Activated CD4-positive, alpha-beta T cell treated with anti-CD3 and anti-CD28 coated beads, Interleukin-2, amount 10 ng/mL, durations not matched to agents 7 days and 5 days (primary cell): ENCODE measurements at places on chromosomes 5 and 9.

DNA sequence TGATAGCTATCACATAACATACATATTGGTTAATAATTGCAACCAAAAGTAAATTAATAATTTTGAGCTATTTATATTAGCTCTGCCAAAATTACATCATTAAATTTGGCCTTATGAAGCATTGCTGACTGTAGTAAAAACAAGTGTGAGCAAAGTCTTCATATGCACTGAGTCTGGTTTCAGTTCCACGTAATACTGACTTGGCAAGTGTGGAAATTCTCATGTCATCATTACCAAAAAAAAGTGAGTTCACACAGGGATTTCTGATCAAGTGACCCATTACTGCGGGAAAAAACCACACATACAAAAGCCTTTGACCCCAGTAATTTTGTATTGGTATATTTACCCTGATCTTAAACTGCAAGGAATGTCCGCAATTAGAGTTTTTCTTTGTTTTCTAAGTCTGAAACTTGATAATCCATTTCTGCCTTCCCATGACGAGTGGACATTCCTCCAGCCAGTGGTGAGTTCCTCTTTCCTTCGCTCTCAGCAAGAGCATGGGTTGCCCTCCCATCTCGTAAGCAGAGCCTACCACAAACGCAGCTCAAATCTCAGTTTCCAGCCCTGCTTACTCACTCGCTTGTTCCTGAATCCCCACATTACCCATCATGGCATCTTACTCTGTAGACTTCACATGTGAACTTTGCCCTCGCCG is 220.2 kb upstream of the DMRT1 start:
- no peak overlapping the region for H3K27ac ChIP-seq
- H3K4me1 ChIP-seq: no peaks in the 10 kb centered on the region
- no peak for DNase-seq
- H3K4me3 ChIP-seq: no peak overlapping the region
- no peaks in the 10 kb centered on the region for H3K36me3 ChIP-seq

DNA sequence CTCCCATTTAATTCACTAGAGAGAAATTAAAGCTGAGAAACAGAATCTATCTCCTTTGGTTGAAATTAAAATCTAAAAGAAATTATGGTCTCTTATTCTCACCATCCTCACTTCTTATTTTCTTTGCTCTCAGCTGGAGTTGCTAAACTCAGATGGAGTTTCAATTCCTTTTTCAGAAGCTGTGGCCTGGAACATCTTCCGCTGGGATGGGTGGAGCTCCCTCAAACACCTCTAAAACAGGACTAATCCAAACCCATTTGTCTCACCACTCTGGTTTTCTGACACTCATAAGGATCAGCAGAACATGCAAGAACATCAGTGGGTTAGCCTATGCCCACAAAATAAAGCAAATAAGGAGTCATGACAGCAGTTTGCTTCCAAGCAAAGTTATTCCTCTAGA is 39.6 kb upstream of the CEP78 start:
- H3K4me1 ChIP-seq: peaks cover 24% of the 10 kb centered on the region
- DNase-seq: no peak
- H3K4me3 ChIP-seq: no peak overlapping the region
- H3K27me3 ChIP-seq: no peaks in the 10 kb centered on the region
- peaks cover 16% of the 10 kb centered on the region for H3K36me3 ChIP-seq

- no peak overlapping the region for H3K4me3 ChIP-seq
- no peak overlapping the region for H3K27ac ChIP-seq
- no peaks in the 10 kb centered on the region for H3K36me3 ChIP-seq
- DNase-seq: no peak
- H3K27me3 ChIP-seq: no peaks in the 10 kb centered on the region
Observed at GRCh38 chr9:8653855-8654254, 854.3 kb upstream of the DMAC1 start.

DNA sequence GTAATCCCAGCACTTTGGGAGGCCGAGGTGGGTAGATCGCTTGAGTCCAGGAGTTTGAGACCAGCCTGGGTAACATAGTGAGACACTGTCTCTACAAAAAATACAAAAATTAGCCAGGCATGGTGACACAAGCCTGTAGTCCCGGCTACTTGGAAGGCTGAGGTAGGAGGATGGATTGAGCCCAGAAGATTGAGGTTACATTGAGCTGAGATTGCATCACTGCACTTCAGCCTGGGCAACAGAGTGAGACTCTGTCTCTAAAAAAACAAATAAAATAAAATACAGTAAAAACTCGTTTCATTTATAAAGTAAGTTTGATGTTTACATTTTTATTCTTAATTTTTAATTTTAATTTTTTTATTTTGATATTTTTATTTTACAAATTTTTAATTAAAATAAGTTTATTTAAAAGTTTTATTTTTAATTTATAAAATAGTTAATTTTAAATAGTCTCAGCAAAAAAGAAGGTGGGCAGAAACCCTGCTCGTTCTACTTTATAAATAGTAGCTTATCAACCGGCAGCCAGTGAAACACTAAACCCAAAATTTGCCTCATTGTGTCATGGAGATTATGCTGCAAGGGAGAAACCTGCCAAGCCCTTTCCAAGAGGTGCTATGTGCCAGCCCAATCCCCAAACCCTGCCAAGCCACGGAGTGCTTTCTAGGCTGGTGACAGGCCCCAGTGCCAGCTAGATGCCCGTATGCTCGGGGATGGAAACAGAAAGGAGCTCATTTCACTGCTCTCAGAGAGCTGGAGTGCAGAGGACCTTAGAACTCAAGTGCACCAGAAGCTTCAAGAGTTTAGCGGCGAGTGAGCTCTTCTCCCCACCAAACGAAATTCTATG is 38.9 kb downstream of the SERINC5 start:
- DNase-seq: no peak
- no peaks in the 10 kb centered on the region for H3K27me3 ChIP-seq
- peak overlapping the region; percentile 78 for H3K27ac ChIP-seq
- H3K4me1 ChIP-seq: peaks cover 87% of the 10 kb centered on the region

DNA sequence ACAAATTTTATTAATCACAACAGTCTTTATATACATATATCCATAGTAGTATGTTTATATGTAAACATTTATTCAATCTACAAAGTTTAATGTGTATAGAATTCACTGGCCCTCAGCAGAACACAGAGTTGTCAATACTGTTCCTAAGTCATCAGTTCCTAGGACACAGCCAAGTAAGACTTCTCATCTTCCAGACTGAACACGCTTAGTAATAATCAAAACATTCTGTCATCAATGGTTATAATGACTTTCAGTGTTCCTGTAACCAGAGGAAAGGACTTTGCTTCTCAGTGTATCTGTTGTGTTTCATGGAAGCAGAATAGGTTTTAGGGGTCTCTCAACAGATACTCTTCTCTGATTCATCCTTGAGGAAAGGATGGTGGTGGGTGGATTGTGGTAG is 82.2 kb downstream of the SMIM23 start:
- no peaks in the 10 kb centered on the region for H3K27me3 ChIP-seq
- peaks cover 31% of the 10 kb centered on the region for H3K36me3 ChIP-seq
- peaks cover 5% of the 10 kb centered on the region for H3K4me1 ChIP-seq
- no peak overlapping the region for H3K4me3 ChIP-seq
- no peak for DNase-seq
- no peak overlapping the region for H3K27ac ChIP-seq

- H3K4me3 ChIP-seq: no peak overlapping the region
- no peak for DNase-seq
- H3K36me3 ChIP-seq: peaks cover 54% of the 10 kb centered on the region
- H3K4me1 ChIP-seq: peaks cover 78% of the 10 kb centered on the region
- peak overlapping the region; percentile 50 for H3K27ac ChIP-seq
Observed at GRCh38 chr5:57185313-57185712, 11.5 kb downstream of the GPBP1 start.

GRCh38 chr9:30677221-30677620 is 1707.2 kb upstream of the ACO1 start:
- no peaks in the 10 kb centered on the region for H3K36me3 ChIP-seq
- DNase-seq: no peak
- no peak overlapping the region for H3K4me3 ChIP-seq
- no peak overlapping the region for H3K27ac ChIP-seq
- no peaks in the 10 kb centered on the region for H3K4me1 ChIP-seq

DNA sequence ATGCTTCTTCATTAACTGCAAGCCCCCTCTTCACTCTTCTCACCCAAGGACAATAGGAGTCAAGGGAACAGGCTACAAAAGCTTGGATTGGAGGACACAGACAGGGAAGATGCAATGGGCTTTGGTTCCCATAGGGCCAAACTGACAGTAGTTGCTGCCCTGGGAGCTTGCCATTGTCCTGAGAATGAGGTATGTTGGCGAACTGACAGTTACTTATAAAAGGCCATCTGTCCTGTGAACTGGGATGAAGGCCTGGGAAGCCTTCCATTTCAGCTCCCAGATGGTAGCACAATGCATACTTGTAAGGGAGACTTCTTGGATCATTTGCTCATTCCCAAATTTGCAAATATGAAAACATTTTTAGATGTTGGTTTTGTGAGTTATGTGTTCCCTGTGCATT is 88.9 kb downstream of the SNCAIP start:
- no peaks in the 10 kb centered on the region for H3K4me1 ChIP-seq
- no peak for DNase-seq
- no peak overlapping the region for H3K4me3 ChIP-seq
- no peaks in the 10 kb centered on the region for H3K36me3 ChIP-seq
- no peaks in the 10 kb centered on the region for H3K27me3 ChIP-seq
- H3K27ac ChIP-seq: no peak overlapping the region

DNA sequence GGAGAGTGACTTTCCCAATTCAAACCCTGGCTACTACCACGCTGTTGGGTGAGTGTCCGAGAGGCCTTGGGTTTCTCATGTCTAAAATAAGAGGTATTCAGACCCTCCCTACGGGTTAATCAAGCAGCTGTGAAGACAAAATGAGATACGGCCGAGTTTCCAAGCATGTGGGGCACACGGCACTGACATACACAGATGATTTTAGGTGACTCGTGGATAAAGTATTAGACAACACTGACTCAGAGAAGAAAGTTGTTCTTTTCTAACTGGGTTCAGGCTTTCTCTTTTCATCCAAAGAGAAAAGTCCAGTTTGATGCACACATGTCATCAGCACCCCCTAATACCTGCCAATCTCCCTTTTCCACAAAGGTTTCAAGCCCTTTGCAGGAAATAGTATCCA is 15.6 kb downstream of the FOXI1 start:
- H3K27me3 ChIP-seq: peaks cover 25% of the 10 kb centered on the region
- H3K27ac ChIP-seq: no peak overlapping the region
- H3K36me3 ChIP-seq: no peaks in the 10 kb centered on the region
- H3K4me1 ChIP-seq: no peaks in the 10 kb centered on the region
- DNase-seq: no peak
- H3K4me3 ChIP-seq: no peak overlapping the region

GRCh38 chr5:144040615-144041305 is 129.7 kb downstream of the YIPF5 start:
- H3K36me3 ChIP-seq: no peaks in the 10 kb centered on the region
- no peaks in the 10 kb centered on the region for H3K4me1 ChIP-seq
- H3K4me3 ChIP-seq: no peak overlapping the region
- H3K27me3 ChIP-seq: peaks cover 2% of the 10 kb centered on the region
- DNase-seq: no peak

GRCh38 chr5:140795259-140795641 is 598 bp downstream of the PCDHA2 start:
- H3K4me1 ChIP-seq: no peaks in the 10 kb centered on the region
- DNase-seq: no peak
- H3K36me3 ChIP-seq: no peaks in the 10 kb centered on the region
- H3K4me3 ChIP-seq: no peak overlapping the region
- H3K27ac ChIP-seq: no peak overlapping the region

DNA sequence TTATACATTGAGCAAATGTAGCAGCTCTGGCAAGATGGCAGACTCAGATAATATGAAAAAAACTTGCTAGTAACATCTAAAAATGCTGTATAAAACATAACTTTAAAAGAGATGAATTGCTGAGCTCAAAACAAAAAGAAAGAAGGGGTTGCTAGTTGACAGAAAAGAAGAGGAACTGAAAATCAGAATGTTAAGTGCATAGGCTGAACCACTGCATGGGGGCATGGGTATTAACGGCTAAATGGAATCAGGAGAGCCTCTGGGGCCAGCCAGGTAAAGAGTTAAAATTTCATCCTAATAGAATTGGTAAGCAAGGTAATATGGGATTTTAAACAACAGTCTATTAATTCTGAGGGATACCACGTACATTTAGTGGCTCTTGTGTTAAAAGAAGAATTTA is 146.8 kb downstream of the SMC2 start:
- H3K27me3 ChIP-seq: no peaks in the 10 kb centered on the region
- H3K4me1 ChIP-seq: no peaks in the 10 kb centered on the region
- H3K27ac ChIP-seq: no peak overlapping the region
- no peak for DNase-seq
- no peaks in the 10 kb centered on the region for H3K36me3 ChIP-seq
